WTC11 (cell line): ENCODE measurements at places on chromosomes 13 and 19.

- DNase-seq = peak; percentile 86
Observed at GRCh38 chr19:16382775-16383543, 58.3 kb downstream of the KLF2 start.

DNA sequence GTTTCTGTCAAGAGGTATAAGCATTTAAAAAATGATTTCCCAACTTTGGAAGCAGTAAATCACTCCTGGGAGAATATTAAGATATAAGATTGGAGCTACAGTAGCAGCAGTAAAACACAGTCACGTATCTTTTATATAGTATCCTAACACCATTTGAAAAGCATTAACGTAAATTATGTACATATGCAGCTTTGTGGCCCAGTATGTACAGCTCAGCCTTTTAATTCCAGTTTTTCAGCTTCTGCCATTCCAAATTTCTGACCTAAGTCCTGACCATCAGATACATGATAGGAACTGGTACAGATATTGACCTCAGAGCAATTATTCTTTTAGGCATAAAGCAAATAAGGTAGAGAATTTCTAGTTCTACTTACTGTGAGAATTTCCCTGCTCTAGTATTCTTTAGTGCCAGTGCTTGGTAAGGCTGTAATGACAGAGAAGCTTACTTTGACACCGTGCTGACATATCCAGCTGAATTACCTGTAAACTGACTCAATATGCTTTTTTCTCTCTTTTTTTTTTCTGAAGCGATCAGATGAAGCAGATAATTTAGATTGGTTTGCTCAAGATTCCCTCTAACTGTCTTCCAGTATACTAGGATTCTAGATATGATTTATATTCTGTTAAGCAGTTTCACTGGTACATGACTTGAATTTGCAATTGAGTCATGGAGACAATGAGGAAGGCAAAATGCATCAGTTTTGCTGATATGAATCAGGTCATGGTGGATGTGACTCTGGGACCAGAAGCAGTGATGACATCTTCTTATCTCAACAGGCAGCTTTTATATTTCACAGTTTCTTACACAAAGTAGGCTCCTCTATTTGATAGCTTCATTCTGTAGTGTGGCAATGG, 703.6 kb downstream of the SLITRK6 start:
- DNase-seq = no peak

- DNase-seq = no peak
Observed at GRCh38 chr13:97542102-97542685, 108.2 kb downstream of the RAP2A start.

- no peak for DNase-seq
Observed at GRCh38 chr13:79212064-79212619, 193.9 kb downstream of the RBM26 start.

DNA sequence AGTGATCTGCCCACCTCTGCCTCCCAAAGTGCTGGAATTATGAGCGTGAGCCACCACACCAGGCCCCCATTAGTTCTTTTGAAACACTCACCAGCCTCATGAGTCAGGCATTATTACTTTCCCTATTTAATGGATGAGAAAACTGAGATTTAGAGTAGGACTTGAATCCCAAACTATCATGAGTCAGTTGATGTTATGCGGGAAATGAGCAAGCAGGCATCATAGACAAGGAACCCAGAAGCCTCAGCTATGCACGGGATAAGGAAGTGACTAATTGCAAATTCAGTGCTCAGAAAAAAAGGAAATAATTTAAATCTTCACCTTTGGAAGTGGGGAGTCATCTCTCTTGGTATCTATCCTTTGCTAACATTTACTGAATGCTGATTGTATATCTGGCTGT, 217.5 kb downstream of the ABCC4 start:
- no peak for DNase-seq

GRCh38 chr19:3899531-3900294, 19.2 kb downstream of the ATCAY start:
- no peak for DNase-seq

DNA sequence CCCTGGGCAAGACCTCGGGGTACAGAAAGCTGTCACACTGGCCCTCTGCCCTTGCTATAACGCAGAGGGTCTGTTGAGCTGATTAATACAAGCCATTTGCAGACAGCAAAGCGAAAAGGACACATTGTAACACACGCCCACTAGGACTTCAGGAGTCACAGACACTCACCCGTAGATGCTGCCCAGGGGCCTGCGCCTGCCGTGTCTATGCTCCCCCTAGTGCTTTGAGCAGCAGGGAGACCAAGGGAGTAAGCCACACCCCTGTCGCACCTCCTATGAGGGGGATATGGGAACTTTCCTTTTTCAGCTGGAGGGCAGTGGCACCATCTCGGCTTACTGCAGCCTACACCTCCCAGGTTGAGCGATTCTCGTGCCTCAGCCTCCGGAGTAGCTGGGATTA, 1930.2 kb downstream of the OLFM4 start:
- DNase-seq = no peak

DNA sequence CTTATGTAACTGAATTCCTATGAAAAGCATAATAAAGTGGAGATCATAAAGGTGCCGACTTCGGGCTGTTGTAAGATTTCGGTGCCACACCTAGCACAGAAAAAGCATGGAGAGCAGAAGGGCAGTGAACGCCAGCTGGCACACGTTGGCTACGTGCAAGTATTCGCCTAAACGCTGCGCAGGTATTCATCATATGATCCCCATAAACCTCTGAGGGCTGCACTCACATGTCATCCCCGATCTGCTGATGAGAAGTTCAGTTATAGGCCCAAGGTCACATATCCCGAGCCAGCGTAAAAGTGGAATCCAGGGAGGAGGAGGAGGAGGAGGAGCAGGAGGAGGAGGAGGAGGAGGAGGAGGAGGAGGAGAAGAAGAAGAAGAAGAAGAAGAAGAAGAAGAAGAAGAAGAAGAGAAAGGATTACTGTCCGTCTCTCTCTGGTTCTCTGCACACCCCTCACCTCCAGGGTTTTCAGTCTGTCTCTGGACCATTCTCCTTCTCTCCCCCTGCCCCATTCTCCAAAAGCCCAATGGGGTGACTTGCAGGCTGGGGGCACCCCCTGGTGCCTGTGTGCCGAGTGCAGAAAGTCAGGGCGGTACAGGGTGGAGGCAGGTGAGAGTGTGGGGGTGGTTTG, 18.6 kb upstream of the CYP2S1 start:
- no peak for DNase-seq

DNA sequence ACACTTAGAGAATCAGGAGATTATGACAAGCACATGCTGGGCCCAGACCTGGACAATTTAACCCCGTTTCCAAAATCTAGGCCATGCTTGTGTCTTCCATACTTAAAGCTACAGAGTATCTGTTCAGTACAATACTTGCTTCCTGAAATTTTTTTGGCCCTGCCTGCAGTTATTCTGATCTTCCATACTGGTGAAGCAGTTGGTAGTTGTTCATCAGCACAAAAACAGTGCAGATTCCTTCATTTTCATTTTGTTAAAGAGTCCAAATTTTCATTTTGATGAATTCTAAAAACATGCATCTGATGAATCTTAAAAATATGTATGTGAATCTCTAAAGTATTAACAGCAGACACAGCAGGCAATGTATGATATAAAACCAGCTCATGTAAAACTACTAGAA, 49.2 kb downstream of the POLR1D start:
- DNase-seq = no peak

DNA sequence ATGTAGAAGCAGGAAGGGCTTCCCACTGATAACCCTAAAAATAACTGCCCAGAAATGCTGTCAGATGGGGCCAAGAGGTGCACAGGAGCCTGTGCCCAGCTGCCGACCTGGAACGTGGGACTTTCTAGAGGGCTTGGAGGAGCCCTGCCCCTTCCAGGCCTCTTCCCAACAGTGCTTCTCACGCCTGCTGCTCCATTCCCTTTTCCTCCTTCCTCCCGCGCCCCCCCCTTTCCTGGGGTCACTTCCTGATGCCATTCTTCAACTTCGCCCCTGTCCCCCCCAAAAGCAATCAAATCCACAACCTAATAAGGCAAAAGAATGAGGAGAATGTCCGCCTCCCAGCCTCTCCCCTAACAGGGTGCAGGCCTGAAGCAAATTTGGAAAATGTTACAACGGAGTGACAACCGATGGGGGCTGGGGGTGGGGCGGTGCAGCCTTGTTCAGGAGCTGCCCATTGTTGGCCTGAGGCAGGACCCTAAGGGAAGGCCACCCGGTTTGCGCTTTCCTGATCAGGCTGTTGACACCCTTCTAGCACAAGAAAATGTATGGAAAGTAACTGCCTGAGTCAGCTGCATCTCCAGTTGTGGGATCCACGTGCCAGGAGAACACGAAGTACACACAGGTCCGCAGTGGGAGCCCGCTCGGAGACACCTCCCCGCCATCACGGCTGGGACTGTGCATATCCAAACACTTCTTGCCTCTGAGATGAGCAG, 18.7 kb downstream of the ACTN4 start:
- DNase-seq = peak; percentile 80

- no peak for DNase-seq
Observed at GRCh38 chr19:45049073-45049736, 10.4 kb downstream of the CLASRP start.

- no peak for DNase-seq
Observed at GRCh38 chr13:36211567-36211966, 2.8 kb downstream of the SOHLH2 start.

DNA sequence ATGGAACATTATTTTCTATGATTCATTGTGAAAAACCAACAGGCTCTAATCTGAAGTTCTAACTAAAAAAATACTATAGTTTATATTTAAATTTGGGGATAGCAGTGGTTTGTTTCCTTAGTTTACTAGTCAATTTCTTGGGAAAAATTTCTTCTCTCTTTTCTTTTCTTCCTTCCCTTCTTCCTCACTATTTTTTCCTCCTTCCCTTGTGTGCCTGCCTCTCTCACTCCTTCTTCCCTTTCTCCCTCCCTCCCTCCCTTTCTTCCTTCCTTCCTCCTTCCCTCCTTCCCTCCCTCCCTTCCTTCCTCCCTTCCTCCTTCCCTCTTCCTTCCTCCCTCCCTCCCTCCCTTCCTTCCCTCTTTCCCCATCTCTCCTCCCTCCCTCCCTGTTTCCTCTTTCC, 226.5 kb downstream of the ZNF536 start:
- DNase-seq = no peak

GRCh38 chr13:22194106-22194805, 523.4 kb downstream of the FGF9 start:
- no peak for DNase-seq

GRCh38 chr19:6730153-6730804, 7.1 kb downstream of the GPR108 start:
- DNase-seq = peak; percentile 94

DNA sequence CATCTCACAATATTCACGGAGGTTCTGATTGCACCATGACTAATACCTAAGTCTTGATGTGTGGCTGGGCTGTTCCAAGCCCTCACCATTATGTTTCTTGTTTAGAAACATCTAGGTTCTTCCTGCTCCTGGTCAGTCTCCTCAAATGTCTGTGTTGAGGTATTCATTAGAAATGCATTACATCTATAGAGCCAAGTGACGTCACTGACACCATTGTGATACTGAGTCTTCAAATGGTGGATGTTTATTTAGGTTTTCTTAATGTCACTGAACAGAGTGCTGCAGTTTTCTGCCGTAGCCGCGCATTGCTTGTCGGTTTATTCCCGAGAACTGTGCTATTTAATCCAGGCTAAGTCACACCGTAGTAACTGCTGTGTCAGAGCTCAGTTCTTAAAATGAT, 142.4 kb upstream of the SPACA7 start:
- no peak for DNase-seq

- peak; percentile 11 for DNase-seq
Observed at GRCh38 chr13:103510007-103510535, 443.9 kb upstream of the SLC10A2 start.

DNA sequence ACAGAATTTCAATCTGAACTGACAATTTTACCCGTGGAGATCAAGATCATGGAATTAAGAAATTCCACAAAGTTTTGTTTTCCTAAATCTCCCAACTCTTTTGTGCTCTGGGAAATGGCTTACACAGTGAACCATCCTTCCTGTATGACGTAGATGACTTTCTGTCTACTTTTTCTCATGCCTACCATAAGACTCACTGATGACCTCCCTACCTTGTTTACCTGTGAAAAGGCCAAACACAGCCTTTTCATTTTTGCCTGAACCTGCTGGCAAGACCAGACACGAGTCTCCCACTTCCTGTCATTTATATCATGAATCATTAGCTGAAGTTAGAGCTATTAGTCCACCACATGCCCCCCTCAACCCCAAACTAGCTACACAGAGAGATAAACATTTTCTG, 4.6 kb upstream of the KBTBD6 start:
- DNase-seq = no peak

DNA sequence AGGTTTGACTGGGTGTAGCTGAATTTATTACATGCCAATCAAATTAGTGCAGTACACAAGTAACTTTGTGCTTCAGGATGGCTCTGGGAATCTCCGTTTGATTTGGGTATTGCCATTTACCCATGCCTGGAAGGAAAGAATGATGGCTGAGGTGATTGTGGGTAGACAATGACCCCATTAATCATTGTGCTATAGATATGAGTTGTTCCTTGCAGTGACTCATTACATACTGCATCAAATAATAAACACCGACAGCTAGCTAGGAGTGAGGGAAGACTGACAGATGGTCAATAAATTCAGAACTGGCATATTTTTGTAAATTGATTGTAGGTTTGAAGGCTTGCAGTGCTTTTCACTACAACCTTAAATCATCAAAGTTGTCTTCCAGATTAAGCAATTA, 1069.5 kb downstream of the DIAPH3 start:
- no peak for DNase-seq

GRCh38 chr13:63631006-63631405, 2215.4 kb upstream of the PCDH20 start:
- no peak for DNase-seq

- DNase-seq = no peak
Observed at GRCh38 chr19:35294328-35294727, 2.4 kb downstream of the MAG start.

GRCh38 chr19:41577144-41577830, 1.3 kb downstream of the CEACAM21 start:
- no peak for DNase-seq

- DNase-seq = no peak
Observed at GRCh38 chr13:71261256-71261655, 605.7 kb downstream of the DACH1 start.
